ENCODE measurements at places on chromosomes 2 and 18.

DNA sequence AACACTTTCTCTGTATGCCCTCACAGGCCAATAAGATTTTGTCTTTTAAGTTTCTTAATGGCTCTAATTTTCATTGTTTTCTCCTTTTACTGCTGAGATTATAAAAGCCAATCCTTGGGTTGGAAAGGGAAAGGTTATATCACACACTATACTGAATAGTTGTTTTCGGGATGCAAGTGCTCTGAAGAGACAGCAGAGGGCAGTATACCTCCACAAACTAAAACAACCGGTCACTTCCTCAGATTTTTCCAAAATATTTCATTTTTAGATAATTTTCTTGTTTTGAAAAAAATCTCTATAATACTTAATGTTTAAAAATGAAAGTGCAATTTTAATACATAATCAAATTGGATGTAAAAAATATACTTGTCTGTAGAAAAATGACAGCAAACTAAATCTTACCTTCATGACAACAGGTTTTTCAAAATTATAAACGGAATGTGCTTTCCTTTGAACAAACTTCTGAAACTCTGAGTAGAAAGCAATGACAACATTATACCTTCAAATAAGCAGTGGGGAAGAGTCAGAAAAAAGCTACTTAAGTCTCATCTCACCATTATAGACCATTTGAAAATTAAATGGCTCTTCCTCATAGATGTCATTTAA, 82.7 kb downstream of the ORC4 start:
- DNase-seq = no peak

DNA sequence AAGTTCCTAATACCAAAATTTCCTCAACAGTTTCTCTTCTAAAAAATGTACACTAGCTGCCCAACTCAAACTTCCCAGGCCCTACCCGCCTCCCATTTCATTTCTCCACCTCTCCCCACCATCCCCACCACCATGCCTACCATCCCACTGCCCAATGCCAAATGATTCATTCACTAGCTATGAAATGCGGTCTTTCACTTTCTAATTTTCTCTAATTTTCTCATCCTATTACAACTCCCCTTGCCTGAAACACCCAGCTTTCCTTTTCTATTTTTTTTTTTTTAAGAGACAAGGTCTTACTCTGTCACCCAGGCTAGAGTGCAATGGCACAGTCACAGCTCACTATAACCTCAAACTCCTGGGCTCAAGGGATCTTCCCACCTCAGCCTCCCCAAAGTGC, 38.4 kb downstream of the KIDINS220 start:
- DNase-seq = no peak

- no peak for DNase-seq
These were observed 4.7 kb upstream of the SP3 start for GRCh38 chr2:173969886-173970285.

- DNase-seq = no peak
These were observed 15.9 kb upstream of the VPS4B start for GRCh38 chr18:63438181-63438580.

DNA sequence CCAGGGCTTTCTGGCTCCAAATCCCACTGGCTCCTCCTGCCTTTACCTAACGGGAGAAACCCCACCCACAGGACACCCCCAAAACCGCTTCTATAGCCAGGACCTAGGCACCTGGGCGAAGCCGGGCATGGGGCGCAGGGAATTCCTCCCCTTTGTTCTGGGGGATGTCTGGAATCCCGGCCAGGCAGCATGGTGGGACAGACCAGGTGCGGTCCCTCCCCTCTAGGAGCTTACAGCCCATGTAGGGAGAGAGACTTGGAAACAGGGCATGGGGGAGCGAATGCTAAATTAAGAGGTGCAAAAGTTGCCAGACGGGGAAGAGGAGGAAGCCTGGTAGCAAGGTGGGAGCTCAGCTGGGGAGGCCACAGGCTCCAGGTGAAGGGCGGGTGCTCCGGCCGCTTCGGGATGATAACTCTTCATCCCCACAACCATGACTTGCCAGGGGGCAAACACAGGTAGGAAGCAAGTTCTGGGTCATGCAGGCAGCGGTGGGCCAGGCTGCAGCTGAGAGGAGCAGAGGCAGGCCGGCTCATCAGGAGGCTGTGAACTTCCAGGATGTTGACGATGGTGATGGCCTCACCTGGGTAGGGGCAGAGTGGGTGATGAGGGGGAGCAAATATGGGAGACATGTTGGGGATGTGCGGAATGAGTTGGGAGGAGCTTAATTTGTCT, 1.3 kb downstream of the TMEM37 start:
- no peak for DNase-seq

GRCh38 chr18:59718108-59718463, 20.9 kb upstream of the CCBE1 start:
- no peak for DNase-seq

DNA sequence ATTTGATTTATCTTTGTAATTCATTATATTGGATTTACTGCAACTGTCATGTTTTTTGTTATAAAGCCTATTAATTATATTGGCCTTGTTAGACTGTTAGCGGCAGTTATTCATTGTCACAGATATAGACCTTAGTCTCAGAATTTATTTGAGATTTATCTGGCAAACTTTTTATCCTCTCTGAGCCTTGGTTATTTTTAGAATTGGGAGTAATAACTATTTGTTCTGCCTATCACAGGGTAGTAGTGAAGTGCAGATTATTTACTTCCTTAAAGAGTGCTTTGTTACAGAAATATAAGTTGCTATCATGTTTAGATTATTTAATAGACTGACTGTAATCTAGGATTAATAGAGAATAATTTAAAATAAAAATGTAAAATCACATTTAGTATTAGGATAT, 41.9 kb downstream of the AGPS start:
- DNase-seq = no peak

GRCh38 chr18:5107988-5108387, 89.1 kb downstream of the AKAIN1 start:
- DNase-seq = no peak

GRCh38 chr2:72824224-72824842, 1.5 kb downstream of the EXOC6B start:
- DNase-seq = no peak

DNA sequence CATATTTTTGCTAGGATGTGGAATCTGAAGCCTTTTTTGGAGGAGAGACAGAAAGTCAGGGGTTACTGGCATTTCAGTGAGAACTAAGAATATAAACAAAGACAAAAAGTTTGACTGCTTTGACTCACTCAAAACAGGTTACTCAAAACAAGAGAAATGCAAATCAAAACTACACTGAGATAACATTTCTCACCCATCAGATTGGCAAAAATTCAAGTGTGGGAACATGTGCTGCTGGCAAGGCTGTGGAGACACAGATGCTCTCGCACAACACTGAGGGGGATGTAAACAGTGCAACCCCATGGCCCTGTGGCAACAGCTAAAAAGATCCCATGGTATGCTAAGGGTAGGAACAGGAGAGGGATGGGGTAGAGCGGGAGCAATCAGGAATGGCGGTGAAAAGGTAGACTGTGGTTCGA, 86.6 kb downstream of the DTNB start:
- no peak for DNase-seq

GRCh38 chr2:35391736-35392442, 963.7 kb upstream of the CRIM1 start:
- no peak for DNase-seq

DNA sequence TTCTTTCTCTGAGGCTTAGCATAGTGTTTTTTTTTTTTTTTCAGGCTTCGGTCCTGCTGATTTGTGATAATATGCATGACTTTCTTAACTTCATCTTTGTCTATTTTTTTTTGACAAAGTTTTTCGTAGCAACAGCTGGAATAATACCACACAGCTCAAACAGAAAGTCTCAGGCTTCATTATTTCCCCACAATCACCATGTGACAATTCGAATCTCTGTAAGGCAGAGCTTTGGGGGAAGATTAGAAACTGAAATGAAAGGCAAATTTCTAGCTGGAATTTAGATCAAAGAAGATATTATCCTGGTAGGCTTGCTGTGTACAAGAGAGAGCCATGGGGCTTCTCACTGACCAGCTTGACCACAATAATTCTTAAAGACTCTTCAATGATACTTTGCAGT, 12.2 kb upstream of the CD28 start:
- no peak for DNase-seq

GRCh38 chr2:36408198-36408703, 52.7 kb downstream of the CRIM1 start:
- no peak for DNase-seq
